ENCODE measurements at places on chromosomes 4 and X.
A peak's percentile ranks its signal among the peaks of the same experiment; 100 is the strongest.

DNA sequence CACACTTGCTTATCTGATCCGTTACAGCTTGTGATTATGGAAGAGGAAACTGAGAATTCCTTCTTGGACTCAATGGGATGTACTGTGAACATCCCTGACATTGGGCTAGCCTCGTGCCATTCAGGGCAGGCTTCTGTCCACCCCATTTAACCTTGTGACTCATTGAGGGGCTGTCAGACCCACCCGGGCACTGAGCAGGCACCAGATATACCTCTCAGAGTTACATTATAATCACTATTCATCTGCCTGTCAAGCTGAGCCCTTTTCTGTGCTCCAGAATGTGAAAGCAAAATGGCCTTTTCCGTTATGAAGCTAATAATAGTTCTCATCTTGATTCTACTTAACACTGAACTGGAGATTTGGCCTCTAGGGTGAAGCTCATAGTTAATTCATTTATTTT, 170.6 kb upstream of the SCML1 start:
- DNase-seq, result no peak

DNA sequence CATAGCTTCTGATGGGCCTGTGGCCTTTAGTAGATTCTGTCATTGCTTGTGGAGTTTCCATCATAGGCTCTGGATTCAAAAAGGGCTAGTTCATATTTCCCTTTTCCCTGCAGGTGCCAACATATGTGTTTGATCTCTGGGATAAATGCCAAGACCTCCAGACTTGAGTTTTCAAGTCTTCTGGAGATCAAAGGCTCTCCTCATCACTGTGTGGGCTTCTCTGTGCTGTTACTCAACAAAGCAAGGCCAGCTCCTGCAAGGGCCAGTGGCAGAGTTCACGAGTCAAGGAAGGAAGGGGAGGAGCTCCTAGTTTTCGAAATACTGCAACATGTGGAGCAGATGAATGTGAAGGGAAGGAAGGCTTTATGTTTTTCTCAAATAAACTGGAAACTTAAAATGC, 62.7 kb upstream of the SCML1 start:
- no peak for DNase-seq

GRCh38 chrX:46642145-46642544, 68.6 kb downstream of the CHST7 start:
- DNase-seq, result peak; percentile 50

GRCh38 chrX:133544115-133544514, 128.8 kb upstream of the GPC4 start:
- DNase-seq, result no peak

DNA sequence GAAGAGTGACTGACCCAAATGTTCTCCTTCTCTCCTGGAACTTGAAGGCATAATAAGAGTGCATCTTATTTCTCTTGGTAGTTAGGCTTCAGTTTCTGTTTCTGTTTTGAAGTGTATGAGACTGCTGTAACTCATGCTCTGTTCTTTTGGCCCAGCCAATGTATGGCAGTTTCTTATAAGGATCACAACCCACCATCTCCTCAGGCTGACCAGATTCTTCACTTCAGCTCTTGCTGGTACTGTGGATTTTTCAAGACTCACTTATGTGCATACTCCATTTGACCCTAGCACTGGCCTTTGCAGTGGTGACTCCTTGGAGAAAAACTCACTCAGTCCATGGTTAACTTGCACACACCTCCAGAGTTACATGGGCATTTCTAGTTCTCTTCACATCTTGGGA, 9.6 kb upstream of the YTHDC1 start:
- no peak for DNase-seq

GRCh38 chrX:153762626-153763173, 1.3 kb upstream of the PLXNB3 start:
- no peak for DNase-seq

Data from ELR (cell line).